ENCODE measurements at places on chromosomes 7 and 10.

GRCh38 chr7:29511337-29511736 is 52.3 kb upstream of the PRR15 start:
- DNase-seq: no peak

DNA sequence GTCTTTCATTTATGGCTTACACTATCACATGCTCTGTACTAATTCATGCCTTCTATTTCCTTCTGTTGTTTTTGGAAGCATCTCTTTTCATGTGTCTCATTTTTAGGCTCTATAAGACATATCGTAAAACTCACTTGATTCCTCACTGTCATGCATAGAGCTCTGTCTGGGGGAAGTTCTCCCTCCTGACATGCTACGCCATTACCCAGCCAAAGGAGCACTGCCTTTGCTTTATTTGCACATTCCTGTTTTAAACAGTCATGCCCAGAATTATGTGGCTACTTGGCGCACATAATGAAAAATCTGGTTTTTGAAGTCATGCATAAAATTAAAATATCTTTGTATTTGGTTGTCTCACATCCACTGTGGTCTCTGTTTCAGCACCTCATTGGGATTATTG is 17.6 kb upstream of the AKR1C3 start:
- no peak for DNase-seq

DNA sequence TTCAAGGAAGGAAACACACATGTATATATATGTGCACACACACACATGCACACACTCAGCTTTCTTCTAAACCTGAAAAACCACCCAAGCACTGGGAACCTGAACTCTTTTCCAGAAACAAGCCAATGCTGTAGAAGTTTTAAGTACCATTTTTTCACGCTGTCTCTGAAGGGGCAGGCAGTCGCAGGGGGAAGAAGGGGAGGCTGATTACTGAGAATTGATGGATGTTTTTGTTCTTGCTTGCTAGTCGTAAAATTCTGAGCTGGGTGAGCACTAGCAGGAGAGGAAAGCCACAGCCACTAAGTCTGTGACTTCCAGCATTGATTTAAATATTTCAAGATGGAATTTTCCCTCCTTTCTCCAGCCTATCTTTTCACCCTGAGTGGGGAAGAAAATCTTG is 391.8 kb downstream of the CALN1 start:
- no peak for DNase-seq

DNA sequence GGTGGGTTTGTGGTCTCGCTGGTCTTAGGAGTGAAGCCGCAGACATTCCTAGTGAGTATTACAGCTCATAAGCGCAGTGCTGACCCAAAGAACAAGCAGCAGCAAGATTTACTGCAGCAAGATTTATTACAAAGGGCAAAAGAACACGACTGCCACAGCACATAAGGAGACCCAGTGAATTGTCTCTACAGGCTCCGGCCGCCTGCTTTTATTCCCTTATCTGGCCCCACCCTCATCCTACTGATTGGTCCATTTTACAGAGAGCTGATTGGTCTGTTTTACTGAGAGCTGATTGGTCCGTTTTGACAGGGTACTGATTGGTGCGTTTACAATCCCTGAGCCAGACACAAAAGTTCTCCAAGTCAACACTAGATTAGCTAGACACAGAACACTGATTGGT is 82.1 kb downstream of the VIPR2 start:
- DNase-seq: no peak

- no peak for DNase-seq
These were observed 237.4 kb downstream of the FOXP2 start for GRCh38 chr7:114652041-114652440.

DNA sequence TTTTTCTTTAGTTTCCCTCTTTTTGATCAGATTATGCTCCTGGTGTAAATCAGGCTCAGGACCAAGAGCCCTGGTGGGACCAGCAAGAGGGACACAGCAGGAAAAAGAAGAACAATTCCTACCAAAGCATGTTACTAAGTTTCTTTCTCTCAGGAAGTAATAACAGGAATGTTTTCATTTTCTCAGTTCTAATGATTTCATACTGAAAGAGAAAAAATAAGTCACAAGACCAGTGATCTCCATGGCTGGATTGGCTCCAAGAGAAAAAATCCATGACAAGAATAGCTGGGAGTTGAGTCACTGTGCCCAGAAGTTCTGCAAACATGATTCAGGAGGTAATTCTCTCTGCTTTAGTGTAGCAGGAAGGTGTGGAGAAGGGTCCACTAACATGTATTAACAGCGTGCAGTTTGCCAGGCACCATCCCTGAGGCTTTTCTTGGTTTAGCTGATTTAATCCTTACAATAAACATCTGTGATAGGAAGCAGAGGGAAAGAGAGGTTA is 23.8 kb upstream of the IFIT2 start:
- no peak for DNase-seq

DNA sequence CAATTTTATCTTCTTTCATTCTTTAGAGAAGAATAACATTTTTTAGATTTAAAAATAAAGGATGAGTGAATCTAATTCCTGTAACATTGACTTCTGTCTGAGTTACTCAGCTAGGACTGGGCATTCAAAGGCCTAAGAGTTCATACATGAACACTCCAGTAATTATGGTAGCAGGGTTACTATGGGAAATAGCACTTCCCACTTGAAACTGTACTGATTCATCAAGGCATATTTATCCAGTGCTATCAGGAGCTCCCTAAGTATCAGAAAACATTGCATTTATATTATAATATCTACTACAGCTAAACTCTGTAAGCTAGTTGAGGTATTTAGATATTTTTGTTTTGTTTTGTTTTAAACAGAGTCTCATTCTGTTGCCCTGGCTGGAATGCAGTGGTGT is 41.8 kb downstream of the NDUFB2 start:
- DNase-seq: no peak

- no peak for DNase-seq
These were observed 12.4 kb upstream of the SRRM3 start for GRCh38 chr7:76189276-76189675.

GRCh38 chr10:3199488-3199887 is 26.9 kb upstream of the PITRM1 start:
- no peak for DNase-seq

DNA sequence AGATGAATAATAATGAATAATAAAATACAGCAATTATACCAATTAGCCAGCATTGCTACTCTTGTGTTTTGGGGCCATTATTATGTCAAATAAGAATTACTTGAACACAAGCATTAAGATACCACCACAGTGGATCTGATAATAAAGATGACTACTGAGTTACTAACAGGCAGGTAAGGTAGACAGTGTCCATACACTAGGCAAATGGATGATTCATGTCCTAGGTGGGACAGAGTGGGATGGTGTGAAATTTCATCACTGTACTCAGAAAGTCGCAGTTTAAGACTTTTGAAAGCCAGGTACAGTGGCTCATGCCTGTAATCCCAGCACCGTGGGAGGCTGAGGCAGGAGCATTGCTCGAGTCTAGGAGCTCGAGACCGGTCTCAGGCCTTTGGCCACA is 8.7 kb upstream of the UNC5B start:
- no peak for DNase-seq

DNA sequence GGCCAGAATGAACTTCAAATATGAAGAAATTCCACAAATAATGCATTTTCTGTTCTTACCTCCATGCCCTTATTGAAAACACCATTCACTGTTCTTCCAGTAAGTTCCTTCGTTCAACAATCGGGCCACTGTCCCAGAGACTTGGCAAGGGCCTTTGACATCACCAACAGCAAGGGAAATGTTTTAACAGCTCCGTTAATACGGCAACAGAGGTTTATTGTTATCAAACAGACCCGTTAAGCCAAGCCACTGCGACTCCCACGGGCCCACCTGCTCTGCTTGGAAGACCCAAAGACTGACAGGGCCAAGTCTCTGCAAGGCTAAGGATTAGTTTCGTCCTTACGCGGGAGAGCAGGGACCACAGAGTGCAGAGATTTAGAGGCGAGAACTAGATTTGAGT is 43.4 kb upstream of the LYZL1 start:
- DNase-seq: no peak

DNA sequence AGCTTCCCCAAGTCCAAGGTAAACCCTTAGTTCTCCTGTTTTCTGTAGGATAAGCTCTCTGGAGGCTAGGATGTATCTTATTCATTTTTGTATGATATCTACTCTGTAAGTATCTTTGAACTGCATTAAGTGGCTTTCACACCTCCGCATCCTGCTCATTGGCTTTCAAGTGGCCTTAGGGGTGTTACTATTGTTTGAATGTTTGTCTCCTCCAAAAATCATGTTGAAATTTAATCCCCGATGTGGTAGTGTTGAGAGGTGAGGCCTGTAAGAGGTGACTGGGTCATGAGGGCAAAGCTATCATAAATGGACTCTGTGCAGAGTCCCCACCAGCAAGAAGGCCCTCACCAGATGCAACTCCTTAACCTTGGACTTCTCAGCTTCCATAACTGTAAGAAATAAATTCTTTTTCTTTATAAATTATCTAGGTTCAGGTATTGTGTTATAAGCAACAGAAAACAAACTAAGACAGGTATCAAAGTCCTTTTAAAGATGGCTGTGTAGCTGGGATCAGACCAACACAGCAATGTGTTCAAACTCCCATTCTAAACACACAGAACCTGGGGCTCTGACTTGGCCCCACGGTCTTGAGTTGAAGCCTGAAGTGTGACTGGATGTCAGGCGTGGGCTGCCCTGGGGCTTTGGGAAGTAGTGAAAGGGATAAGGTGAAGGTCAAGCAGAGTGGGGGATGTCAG is 25.9 kb downstream of the TBXAS1 start:
- DNase-seq: no peak

- DNase-seq: no peak
These were observed 593.2 kb downstream of the LRMDA start for GRCh38 chr10:76024460-76025123.

- no peak for DNase-seq
These were observed 110.6 kb downstream of the AUTS2 start for GRCh38 chr7:69708857-69709256.

- DNase-seq: no peak
These were observed 166.0 kb upstream of the COL1A2 start for GRCh38 chr7:94228678-94229077.

- DNase-seq: peak; percentile 56
These were observed 143.1 kb upstream of the STK17A start for GRCh38 chr7:43439631-43440401.

DNA sequence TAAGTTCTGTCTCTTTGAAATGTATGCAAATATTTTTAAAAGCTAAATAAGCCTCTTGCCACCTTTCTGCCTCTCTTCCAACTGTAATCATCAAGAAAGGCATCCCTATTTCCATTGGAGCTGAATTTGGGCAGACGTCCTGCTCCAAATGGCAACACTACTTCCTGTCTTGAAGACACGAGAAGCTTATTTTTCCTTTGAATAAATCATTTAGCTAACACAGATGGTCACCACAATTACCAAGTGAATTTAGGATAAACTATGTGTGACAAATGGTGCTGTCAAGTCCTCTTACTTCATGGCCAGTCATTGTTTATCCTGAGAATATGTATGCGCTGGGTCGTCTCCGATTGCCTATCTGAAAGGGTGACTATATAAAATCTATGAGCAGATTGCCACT is 268.0 kb downstream of the ANKRD7 start:
- no peak for DNase-seq

All from D721Med (cell line).